ENCODE measurements at places on chromosomes 2 and 18. TPM values are rescaled to one million over a fixed set of nuclear protein-coding genes. Genes with fewer than 3 reads are reported as not detected.

The STON1 gene
- 3.0 TPM for total RNA-seq

The RUFY4 gene
- total RNA-seq: 0.19 TPM

The KCNJ13 gene
- not detected for total RNA-seq

The NCKAP5 gene
- not detected for total RNA-seq

The ZNF892 gene
- total RNA-seq: 3.5 TPM

The AAMP gene
- 60.0 TPM for total RNA-seq

The FOXI3 gene
- total RNA-seq: not detected

The VIT gene
- not detected for total RNA-seq

The HTR2B gene
- not detected for total RNA-seq

The SUCLG1 gene
- 80.0 TPM for total RNA-seq

The NEUROD1 gene
- total RNA-seq: not detected

The VSNL1 gene
- total RNA-seq: not detected

The CELF4 gene
- not detected for total RNA-seq

The CPO gene
- not detected for total RNA-seq

The IL36B gene
- not detected for total RNA-seq

The TPRKB gene
- total RNA-seq: 37.5 TPM

The ATP8B1 gene
- total RNA-seq: not detected

The DLX1 gene
- total RNA-seq: not detected

The TANC1 gene
- 1.4 TPM for total RNA-seq

The HOXD13 gene
- total RNA-seq: not detected

The ST6GAL2 gene
- not detected for total RNA-seq

The CABLES1 gene
- 5.8 TPM for total RNA-seq
